SHP77 (cell line): ENCODE measurements at places on chromosomes 2 and 18.

- no peak for DNase-seq
Measured at GRCh38 chr2:227117027-227117426, 47.0 kb downstream of the COL4A4 start.

DNA sequence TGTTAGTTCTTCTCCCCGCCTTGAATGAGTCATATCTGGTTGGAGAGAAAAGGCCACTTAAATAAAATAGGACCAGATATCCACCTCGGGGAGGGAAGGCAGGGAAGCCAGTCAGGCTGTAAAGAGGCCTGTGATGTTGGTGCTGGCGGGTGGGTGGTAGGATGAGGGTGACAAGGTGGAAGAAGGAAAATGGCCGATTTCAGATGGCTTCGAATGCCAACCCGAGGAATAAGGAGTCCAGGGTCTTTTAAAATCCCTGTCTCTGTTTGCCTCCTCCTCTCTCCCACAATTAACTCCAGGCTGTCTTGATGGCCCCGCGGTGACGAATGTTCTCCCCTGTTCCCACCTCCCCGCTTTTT, 41.5 kb downstream of the CELF4 start:
- no peak for DNase-seq

DNA sequence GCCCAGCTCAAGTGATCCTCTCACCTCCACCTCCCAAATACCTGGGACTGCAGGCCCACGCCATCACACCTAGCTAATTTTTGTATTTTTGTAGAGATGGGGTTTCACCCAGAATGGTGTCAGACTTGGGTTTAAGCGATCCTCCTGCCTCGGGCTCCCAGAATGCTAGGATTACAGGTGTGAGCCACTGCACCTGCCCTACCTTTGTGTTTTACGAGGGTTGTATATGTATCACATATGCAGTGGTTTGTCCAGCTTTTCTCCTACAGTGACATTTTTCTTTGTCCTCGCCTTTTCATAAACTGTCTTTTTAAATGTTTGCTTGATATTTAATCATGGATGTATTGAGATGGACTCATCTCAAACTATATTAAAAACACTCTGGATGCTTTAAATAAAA, 38.5 kb downstream of the AGAP1 start:
- no peak for DNase-seq

DNA sequence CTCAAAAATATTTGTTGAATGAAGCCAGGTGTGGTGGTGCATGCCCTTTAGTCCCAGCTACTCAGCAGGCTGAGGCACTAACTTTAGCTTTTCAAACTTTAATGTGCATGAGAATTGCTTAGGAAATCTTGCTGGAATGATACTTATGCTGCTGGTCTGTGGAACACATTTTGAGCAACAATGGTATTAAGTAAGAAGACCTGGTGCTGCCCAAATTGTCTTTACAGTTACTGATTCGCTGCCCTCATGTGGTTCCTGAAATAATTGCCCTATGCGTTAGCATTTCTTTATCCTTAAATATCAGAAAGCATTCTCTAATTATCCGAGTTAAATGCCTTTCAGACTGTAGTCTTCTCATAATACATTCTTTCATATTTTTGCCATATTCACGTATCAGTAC, 76.0 kb upstream of the SESTD1 start:
- DNase-seq, result no peak

- DNase-seq, result no peak
Measured at GRCh38 chr2:6657136-6657535, 208.6 kb downstream of the CMPK2 start.

DNA sequence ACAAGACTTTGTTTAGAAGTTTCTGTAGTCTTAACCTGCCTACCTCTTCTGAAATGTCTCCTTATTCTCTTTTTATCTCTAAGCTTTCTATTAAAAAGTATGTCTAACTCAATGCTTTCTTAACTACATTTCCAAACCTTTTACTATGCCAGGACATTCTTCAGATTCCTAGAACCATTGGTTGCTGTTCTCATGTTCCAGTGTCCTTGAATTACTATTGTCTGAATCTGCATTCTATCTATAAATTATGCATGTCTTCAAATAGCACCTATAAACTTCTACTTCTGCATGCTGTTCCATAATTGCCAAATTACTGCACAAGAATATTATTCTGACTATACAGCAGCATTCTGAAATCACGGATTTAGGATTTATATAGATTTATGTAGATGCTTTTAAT, 166.0 kb upstream of the VWC2L start:
- DNase-seq, result no peak

DNA sequence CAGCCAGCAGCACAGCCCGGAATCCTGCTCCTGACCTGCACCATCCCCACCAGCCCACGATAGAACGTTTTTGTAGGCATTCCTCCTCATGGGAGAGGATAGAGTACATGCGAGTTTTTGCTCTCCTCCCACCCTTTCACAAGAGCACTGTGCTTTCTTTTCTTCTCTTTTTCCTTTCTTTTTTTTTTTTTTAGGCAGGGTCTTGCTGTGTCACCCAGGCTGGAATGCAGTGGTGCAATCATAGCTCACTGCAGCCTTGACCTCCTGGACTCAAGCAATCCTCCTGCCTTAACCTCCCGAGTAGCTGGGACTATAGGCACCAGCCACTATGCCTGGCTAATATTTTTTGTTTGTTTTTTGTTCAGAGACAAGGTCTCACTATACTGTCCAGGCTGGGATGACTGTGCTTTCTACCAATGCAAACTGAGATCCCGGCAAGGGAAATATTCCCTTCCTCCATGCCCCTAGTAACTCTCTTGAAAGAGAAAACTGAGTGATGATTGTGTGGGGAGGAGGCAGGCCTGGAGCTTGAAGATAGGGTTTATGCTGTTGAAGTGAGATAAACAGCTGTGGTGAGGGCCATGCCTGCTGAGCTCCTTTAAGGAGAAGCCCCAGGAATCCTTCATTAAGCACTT, 82.6 kb upstream of the TXNDC2 start:
- no peak for DNase-seq

DNA sequence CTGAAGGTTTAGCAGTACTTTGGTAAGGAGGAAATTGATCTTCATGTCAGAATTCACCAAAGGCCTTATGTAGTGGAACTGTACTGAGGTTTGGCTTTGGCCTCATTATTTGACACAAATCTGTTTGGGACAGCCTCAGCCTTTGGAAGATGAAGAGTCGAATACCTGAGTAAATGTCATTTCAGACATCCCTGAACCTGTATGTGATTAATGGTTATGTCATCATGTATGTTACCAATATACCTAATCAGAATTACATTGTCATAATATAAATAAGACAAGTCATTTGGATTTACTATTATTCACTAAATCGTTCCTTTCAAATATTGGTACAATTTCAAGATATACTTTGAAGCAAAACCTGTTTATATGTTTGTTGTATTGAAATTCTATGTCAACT, 10.6 kb upstream of the ABCA12 start:
- no peak for DNase-seq
